ENCODE measurements at places on chromosomes 13 and 19.

DNA sequence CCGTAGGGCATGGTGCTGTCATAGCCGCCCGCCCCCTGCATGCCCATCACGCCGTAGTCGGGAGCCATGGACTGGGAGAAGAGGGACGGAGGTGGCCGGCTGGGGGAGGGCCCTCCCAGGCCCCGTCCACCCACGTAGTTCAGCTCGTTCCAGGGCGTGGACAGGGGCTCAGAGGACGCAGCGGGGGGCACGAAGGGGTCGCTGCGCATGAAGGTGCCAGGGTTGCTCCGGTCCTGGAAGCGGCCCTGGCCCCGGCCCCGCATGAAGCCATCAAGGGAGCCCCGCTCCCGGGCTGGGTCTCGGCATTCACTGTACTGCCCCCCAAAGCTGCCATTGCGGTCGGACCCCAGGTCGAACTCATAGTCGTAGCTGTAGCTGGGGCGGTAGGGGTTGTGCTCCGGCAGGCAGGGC is 6.7 kb downstream of the AKAP8 start:
- no peak overlapping the region for H3K4me3 ChIP-seq
- no peak for DNase-seq
- H3K27me3 ChIP-seq, result no peaks in the 10 kb centered on the region
- H3K36me3 ChIP-seq, result peaks cover 22% of the 10 kb centered on the region
- H3K27ac ChIP-seq, result no peak overlapping the region

DNA sequence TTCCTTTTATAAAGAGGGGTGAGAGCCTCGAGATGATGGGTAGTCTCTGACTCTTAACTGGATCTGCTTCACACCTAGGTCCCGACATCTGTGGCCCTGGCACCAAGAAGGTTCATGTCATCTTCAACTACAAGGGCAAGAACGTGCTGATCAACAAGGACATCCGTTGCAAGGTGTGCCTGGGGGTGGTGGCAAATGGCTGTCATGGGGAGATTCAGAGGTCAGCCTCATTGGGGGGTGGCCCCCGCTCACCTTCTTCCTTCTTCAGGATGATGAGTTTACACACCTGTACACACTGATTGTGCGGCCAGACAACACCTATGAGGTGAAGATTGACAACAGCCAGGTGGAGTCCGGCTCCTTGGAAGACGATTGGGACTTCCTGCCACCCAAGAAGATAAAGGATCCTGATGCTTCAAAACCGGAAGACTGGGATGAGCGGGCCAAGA is 1.6 kb downstream of the CALR start:
- H3K4me1 ChIP-seq, result peaks cover 34% of the 10 kb centered on the region
- DNase-seq, result no peak
- H3K36me3 ChIP-seq, result peaks cover 43% of the 10 kb centered on the region

DNA sequence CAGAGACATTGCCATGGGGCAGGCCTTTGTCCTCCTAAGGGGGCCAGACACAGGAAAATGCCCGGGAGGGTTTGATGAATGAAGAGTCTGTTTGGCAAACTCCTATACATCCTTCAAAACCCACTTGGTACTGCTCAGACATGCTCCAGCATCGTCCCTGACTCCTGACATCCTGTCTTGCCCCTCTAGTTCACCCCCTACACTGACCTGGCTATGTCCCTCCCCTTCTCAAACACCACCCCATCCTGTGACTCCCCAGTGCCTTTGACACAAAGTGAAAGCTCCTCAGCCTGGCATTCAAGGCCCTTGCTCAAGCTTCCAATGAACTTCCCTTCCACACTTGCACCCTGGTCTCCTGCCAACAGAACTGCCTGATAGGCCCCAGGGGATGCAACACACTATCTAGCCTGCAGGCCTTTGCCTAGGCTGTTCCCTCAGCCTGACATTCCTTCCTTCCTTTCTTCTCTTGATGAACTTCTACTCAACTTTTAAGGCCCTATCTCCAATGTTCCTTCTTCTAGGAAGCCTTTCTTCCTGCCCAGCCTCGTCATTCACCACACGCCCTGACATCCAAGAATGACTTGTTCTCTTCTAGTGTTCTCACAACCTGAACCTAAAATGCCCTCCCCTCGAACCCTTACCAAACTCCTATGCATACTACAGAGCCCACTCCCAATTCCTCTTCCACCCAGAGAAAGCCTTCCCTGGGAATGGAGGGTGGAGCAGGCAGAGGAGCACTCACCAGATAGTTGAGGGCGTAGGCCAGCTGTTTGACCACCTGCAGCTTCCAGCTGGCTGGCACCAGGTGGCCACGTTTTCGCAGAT is 12.4 kb downstream of the JAK3 start:
- peaks cover 8% of the 10 kb centered on the region for H3K4me1 ChIP-seq
- DNase-seq, result no peak
- no peak overlapping the region for H3K27ac ChIP-seq
- no peak overlapping the region for H3K4me3 ChIP-seq

DNA sequence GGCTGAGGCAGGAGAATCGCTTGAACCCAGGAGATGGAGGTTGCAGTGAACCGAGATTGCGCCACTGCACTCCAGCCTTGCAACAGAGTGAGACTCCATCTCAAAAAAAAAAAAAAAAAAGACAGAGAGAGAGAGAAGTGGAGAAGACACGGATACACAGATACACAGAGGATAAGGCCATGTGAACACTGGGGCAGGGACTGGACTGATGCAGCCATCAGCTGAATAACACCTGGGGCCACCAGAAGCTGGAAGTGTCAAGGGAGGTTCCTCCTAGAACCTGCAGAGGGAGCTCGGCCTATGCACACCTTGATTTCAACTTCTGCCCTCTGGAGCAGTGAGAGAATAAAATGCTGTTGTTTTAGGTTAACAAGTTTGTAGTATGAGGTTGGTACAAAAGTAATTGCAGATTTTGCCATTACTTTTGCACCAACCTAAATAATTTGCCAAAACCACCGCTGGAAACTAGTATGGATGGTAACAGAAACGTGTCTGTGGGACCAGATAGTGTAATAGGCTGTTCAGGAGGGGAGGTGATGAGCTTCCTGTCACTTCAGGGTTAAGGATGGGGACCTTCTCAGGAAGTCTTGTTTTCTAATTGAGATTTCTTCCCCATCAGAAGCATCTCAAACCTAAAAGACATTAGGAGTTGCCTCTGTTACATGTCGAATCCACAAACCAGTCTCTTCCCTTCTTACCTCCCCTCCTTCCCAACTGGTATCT is 36.4 kb upstream of the IGSF23 start:
- no peak overlapping the region for H3K27ac ChIP-seq
- peak; percentile 40 for DNase-seq
- no peaks in the 10 kb centered on the region for H3K36me3 ChIP-seq
- no peak overlapping the region for H3K4me3 ChIP-seq

GRCh38 chr13:59447846-59448620 is 715.7 kb downstream of the DIAPH3 start:
- no peak overlapping the region for H3K27ac ChIP-seq
- peaks cover 5% of the 10 kb centered on the region for H3K4me1 ChIP-seq
- H3K27me3 ChIP-seq, result peaks cover 3% of the 10 kb centered on the region
- H3K36me3 ChIP-seq, result no peaks in the 10 kb centered on the region
- no peak for DNase-seq

DNA sequence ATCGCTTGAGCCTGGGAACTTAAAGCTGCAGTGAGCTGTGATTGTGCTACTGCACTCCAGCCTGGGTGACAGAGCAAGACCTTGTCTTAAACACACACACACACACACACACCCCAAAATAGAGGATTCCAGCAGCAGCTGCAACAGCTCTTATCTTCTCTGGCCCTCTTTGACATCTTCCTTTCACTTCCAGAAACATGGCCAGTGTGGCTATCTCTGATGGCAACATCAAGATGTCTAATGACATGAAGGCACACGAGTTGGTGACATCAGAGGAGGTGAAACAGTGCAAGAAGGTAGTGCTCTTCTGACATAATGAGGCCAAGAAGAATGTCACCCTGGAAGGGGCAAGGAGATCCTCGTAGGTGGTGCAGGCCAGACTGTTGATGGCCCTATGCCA is 81.2 kb downstream of the TM9SF2 start:
- H3K27me3 ChIP-seq, result peaks cover 2% of the 10 kb centered on the region
- H3K36me3 ChIP-seq, result no peaks in the 10 kb centered on the region
- peaks cover 2% of the 10 kb centered on the region for H3K4me1 ChIP-seq
- no peak for DNase-seq
- H3K4me3 ChIP-seq, result no peak overlapping the region
- no peak overlapping the region for H3K27ac ChIP-seq

DNA sequence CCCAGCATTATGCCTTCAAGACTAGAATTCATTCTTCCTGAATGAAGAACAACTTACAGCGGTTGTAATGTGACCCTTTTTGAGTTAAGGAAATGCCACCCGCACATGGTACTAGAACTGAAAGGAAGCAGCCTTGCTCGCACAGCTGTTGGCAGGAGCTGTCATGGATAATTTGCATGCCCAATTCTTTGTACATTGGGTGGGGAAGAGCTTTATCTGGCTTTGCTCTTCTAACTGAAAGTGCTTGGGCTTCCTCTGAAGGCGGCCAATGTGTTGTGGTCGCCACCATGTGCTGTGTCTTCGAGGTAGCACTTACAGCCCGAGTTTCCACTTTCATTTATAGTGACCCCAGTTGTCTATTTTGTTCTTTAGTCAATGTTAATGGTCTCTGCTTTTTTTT is 3.4 kb downstream of the CCNE1 start:
- H3K4me1 ChIP-seq, result peaks cover 3% of the 10 kb centered on the region
- H3K4me3 ChIP-seq, result no peak overlapping the region
- DNase-seq, result no peak
- H3K27me3 ChIP-seq, result no peaks in the 10 kb centered on the region
- H3K36me3 ChIP-seq, result peaks cover 3% of the 10 kb centered on the region

GRCh38 chr13:99062593-99062992 is 84.7 kb upstream of the DOCK9 start:
- no peak for DNase-seq
- no peak overlapping the region for H3K4me3 ChIP-seq
- H3K36me3 ChIP-seq, result no peaks in the 10 kb centered on the region
- H3K27me3 ChIP-seq, result no peaks in the 10 kb centered on the region
- peaks cover 21% of the 10 kb centered on the region for H3K4me1 ChIP-seq
- H3K27ac ChIP-seq, result peak overlapping the region; percentile 74

- H3K36me3 ChIP-seq, result no peaks in the 10 kb centered on the region
- no peak for DNase-seq
- no peaks in the 10 kb centered on the region for H3K27me3 ChIP-seq
- H3K4me1 ChIP-seq, result peaks cover 13% of the 10 kb centered on the region
- H3K4me3 ChIP-seq, result no peak overlapping the region
Observed at GRCh38 chr13:28606466-28606865, 52.5 kb upstream of the POMP start.

GRCh38 chr19:29013325-29013724 is 199.6 kb downstream of the UQCRFS1 start:
- DNase-seq, result no peak
- no peaks in the 10 kb centered on the region for H3K4me1 ChIP-seq
- no peak overlapping the region for H3K4me3 ChIP-seq
- H3K27me3 ChIP-seq, result peaks cover 21% of the 10 kb centered on the region

- no peaks in the 10 kb centered on the region for H3K4me1 ChIP-seq
- no peak overlapping the region for H3K27ac ChIP-seq
- H3K4me3 ChIP-seq, result no peak overlapping the region
- DNase-seq, result no peak
- no peaks in the 10 kb centered on the region for H3K27me3 ChIP-seq
Observed at GRCh38 chr13:100594731-100595130, 6.1 kb upstream of the GGACT start.

- no peak overlapping the region for H3K4me3 ChIP-seq
- no peak for DNase-seq
- H3K27ac ChIP-seq, result no peak overlapping the region
- no peaks in the 10 kb centered on the region for H3K27me3 ChIP-seq
Observed at GRCh38 chr19:3423183-3423829, 56.9 kb downstream of the NFIC start.

DNA sequence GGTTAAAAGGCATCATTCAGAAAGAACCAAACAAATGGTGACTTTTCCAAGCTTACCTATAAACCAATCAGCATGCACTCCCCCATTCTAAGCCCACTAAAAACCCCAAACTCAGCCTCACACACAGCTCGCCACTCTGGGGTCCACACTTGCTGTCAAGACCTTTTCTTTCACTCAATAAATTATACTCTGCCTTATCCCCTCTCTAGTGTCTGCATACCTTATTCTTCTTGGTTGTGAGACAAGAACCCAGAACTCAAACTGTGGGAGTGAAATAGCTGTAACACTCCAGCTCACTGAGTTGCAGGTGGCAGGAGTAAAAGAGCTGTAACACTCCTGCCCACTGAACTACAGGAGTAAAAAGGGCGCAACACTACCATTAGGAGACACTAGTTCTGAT is 559.0 kb downstream of the TBC1D4 start:
- no peaks in the 10 kb centered on the region for H3K27me3 ChIP-seq
- no peak overlapping the region for H3K27ac ChIP-seq
- DNase-seq, result no peak
- H3K4me3 ChIP-seq, result no peak overlapping the region
- peaks cover 2% of the 10 kb centered on the region for H3K36me3 ChIP-seq

DNA sequence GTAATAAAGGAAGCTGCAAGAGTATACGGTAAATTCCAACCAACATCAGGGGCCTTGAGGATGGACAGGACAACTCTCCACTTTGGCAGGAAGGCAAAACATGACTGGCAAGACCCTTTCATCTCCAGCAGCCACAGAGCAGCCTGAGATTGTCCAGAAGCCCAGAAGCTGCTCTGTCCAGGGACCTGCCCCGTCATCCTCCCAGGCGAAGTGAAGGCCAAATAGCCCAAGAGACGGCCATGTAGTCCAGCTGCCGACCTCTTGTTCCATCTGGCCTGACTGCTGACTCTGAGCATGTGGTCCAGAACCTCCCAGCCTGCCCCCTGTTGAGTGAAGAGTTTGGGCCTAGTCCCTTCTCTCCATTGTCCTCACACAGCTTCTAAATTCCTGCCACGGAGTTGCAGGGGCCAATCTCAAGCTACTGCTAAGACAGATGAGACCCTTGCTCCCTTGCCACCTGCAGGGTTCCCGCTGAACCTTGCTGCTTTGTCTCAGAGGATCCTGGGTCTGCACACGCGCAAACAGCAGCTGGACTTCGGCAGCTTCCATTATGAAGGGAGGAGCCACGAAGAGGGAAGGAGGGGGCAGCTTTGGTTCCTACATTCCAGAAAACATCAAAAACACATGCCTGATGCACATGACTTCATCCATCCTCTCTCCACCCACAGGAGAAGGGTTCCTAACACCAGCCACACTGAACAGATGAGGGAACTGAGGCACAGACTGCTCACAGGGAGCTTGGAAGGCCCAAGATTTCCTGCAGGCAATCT is 196.9 kb downstream of the KATNAL1 start:
- H3K27me3 ChIP-seq, result no peaks in the 10 kb centered on the region
- H3K4me1 ChIP-seq, result peaks cover 22% of the 10 kb centered on the region
- H3K27ac ChIP-seq, result no peak overlapping the region
- no peaks in the 10 kb centered on the region for H3K36me3 ChIP-seq

GRCh38 chr13:106534639-106535551 is 567 bp downstream of the EFNB2 start:
- DNase-seq, result no peak
- H3K36me3 ChIP-seq, result no peaks in the 10 kb centered on the region
- H3K4me3 ChIP-seq, result peak overlapping the region; percentile 90
- H3K4me1 ChIP-seq, result peaks cover 31% of the 10 kb centered on the region
- peak overlapping the region; percentile 85 for H3K27ac ChIP-seq

DNA sequence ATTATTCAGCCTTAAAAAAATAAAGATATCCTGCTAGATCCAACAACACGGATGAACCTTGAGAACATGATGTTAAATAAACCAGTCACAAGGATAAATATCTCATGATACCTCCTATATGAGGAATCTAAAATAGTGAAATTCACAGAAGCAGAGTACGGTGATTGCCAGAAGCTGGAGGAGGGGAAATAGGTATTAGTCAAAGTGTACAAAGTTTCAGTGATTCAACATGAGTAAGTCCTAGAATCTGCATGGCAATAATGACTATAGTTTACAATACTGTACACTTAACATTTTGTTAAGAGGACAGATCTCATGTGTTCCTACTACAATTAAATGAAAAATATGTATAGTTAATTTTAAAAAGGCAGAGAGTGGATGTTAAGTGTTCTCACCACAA is 206.6 kb upstream of the SLC10A2 start:
- no peak for DNase-seq
- H3K4me1 ChIP-seq, result no peaks in the 10 kb centered on the region
- no peak overlapping the region for H3K4me3 ChIP-seq
- no peaks in the 10 kb centered on the region for H3K27me3 ChIP-seq
